ENCODE measurements at places on chromosomes 12 and 14. TPM values are rescaled to one million over a fixed set of nuclear protein-coding genes. Genes with fewer than 3 reads are reported as not detected.

The GYS2 gene
- not detected for total RNA-seq

The APOF gene
- not detected for total RNA-seq

The CDKL1 gene
- total RNA-seq, result 12.3 TPM

The UBR7 gene
- 23.6 TPM for total RNA-seq

The SAMD15 gene
- total RNA-seq, result 2.0 TPM

The TMX1 gene
- total RNA-seq, result 33.6 TPM

The CD69 gene
- 0.16 TPM for total RNA-seq

The LMO3 gene
- total RNA-seq, result not detected

The ARHGDIB gene
- 1.3 TPM for total RNA-seq

The KRT78 gene
- total RNA-seq, result not detected

The FBXO34 gene
- 15.9 TPM for total RNA-seq

The SLC7A7 gene
- total RNA-seq, result 20.1 TPM

The TDRD9 gene
- total RNA-seq, result 0.14 TPM

The GPR68 gene
- total RNA-seq, result not detected

The MSI1 gene
- 1.4 TPM for total RNA-seq

The REM2 gene
- total RNA-seq, result 0.36 TPM

The C12orf42 gene
- not detected for total RNA-seq

The TEX52 gene
- total RNA-seq, result not detected

The NTN4 gene
- 47.0 TPM for total RNA-seq

The IL31 gene
- total RNA-seq, result not detected

The SLC35F4 gene
- not detected for total RNA-seq

The SUDS3 gene
- total RNA-seq, result 14.1 TPM

The KLHL33 gene
- total RNA-seq, result not detected

The GPN3 gene
- 32.1 TPM for total RNA-seq

The MTRFR gene
- total RNA-seq, result 17.4 TPM

The NRL gene
- 1.1 TPM for total RNA-seq

The SLC39A5 gene
- total RNA-seq, result 0.34 TPM

The ASCL1 gene
- total RNA-seq, result not detected

The AMDHD1 gene
- total RNA-seq, result 1.9 TPM

The SLC7A8 gene
- total RNA-seq, result 0.82 TPM

The CMA1 gene
- not detected for total RNA-seq

The DCN gene
- 0.09 TPM for total RNA-seq

The HNRNPA1 gene
- 1,585 TPM for total RNA-seq

The GLS2 gene
- 0.27 TPM for total RNA-seq

The KRT3 gene
- total RNA-seq, result 0.08 TPM

The SERPINA10 gene
- not detected for total RNA-seq

The TCL1B gene
- not detected for total RNA-seq

The NR4A1 gene
- 35.0 TPM for total RNA-seq

The SIRT4 gene
- total RNA-seq, result 0.64 TPM

The EPS8 gene
- 49.0 TPM for total RNA-seq

The MORN3 gene
- total RNA-seq, result 0.13 TPM

The TAS2R9 gene
- not detected for total RNA-seq

The TAMALIN gene
- total RNA-seq, result 0.65 TPM

The MFAP5 gene
- total RNA-seq, result 0.06 TPM

The IFNG-AS1 gene
- total RNA-seq, result not detected

The TAS2R31 gene
- total RNA-seq, result not detected

The TPH2 gene
- not detected for total RNA-seq

The ACOT4 gene
- 2.5 TPM for total RNA-seq

The CARMIL3 gene
- total RNA-seq, result 0.75 TPM

The NGB gene
- not detected for total RNA-seq

The KCNMB4 gene
- total RNA-seq, result 0.51 TPM

The FAM161B gene
- 1.5 TPM for total RNA-seq

The NEUROD4 gene
- not detected for total RNA-seq

The ZBTB42 gene
- total RNA-seq, result 3.0 TPM

The ARF3 gene
- 164 TPM for total RNA-seq

The NRXN3 gene
- total RNA-seq, result 0.74 TPM

All from A549 treated with GW870086 at 1 μM for 4 hours (cell line).